ENCODE measurements at places on chromosomes 12 and 14.

DNA sequence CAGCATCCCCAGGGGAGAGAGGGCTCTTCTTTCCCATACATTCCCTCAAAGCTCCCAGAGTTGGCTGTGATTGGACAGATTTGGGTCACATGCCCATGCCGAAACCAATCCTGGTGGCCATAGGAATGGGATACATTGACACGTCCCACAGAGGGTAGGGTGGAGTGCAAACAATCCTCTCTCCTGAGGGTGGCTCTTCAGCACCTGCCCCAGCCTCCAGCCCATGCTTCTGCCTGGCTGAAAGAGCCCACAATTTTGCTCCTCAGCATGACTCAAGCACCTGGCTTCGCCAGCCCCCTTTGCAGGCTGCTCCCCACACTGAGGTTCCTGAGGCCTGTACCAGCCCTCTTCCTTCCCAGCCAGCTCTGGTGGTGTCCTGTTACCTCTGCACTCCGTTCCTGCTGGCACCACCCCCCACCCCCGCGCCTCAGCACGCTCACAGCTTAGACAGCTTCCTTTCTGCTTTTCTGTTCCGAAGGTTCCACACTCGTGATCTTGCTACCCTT lies 71.7 kb downstream of the CCDC92 start:
- no peak for DNase-seq

GRCh38 chr14:31387091-31387490 lies 33.3 kb downstream of the HEATR5A start:
- DNase-seq: no peak

GRCh38 chr14:91019673-91020072 lies 40.8 kb downstream of the RPS6KA5 start:
- no peak for DNase-seq

DNA sequence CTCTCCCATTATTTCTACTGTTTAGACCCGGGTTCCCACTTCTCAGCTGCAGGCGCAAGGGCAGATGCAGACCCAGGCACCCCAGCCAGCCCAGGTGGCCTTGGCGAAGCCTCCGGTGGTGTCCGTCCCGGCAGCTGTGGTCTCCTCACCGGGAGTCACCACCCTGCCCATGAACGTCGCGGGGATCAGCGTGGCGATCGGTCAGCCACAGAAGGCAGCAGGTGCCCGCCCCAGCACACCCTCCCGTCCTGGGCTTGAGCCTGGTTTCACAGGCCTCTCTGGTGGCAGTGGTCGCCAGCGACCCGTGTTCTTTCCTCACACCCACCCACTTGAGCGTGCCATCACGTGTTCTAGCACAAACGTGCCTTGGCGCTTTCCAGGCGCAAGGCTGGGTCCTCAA lies 77.4 kb downstream of the DDX51 start:
- DNase-seq: no peak

DNA sequence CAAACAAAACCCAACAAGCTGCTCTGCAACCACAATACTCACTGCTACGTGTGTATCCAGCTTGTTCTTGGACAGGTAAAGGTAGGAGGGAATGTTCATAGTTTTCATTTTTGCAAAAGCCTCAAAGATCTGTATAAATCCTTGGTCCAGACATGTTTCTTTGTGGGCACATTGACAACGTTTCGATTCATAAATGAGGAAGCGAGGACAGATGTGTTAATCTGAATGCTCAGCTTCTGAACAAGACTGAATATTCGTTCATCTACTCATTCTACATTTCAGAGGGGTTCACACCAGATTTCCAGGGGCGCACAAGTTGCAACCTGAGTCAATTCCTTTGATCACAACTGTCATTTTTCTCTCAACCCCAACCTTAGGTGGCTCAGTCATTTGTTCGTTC lies 134.4 kb downstream of the LLPH start:
- DNase-seq: no peak

- DNase-seq: peak; percentile 5
Observed at GRCh38 chr14:34036319-34036766, 85.5 kb upstream of the EGLN3 start.

GRCh38 chr14:68681256-68682011 lies 111.4 kb downstream of the ZFP36L1 start:
- DNase-seq: no peak

- no peak for DNase-seq
Observed at GRCh38 chr12:109779382-109779781, 53.8 kb downstream of the TRPV4 start.

GRCh38 chr12:108849660-108850059 lies 7.7 kb downstream of the SSH1 start:
- DNase-seq: peak; percentile 47

DNA sequence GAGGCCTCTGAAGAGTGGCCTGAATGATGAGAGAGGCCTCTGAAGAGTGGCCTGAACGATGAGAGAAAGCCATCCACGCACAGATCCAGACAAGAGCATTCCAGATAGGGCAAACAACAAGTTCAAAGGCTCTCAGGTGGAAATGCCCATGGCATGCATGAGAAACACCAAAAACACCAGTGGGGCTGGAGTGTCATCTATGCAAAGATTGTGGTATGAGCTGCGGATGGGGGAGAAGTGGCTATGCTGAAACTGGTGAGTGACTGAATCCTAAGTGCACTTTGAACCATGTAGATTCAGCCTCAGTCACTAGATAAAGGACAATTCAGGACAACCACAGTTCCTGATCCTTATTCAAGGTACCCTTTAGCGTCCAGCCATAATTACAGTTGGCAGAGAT lies 79.4 kb upstream of the GZMB start:
- DNase-seq: no peak

DNA sequence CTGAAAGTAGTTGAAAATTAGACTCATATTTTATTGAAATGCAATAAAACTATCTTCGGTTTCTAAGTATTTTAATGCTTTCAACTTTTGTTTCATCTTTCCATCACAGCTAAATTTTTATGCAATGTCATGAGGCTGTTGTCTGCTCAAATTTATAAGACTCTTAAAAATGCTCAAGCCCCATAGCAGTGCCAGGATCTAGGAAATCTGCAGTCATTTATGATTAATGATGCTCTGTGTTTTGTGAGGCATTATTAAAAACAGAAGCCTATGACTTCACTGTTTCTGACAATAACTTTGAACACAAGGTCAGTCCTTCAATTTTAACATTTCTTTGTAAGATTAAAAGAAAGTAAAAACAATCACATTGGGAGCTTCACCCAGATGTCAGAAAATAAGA lies 112.5 kb downstream of the ALX1 start:
- DNase-seq: no peak

- DNase-seq: no peak
Observed at GRCh38 chr12:812950-813349, 60.6 kb downstream of the WNK1 start.

- peak; percentile 22 for DNase-seq
Observed at GRCh38 chr12:5796171-5796958, 148.7 kb downstream of the ANO2 start.

DNA sequence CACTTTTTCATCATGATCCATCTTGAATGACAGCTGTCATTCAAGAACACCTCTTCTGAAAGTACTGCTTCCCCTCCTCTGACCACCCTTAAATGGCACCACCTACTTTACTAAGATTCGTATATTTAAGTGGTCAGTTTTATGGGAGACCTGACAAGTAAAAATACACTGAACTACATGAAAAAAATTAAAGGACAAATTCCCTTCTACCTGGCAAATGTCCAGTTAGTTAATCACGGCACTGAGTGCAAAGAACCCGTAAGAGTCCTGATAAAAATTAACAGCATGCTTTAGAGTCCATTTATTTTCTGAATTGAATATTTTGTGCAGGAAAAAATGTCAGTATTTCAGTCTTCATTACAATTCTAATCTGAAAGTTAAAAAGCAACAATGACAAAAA lies 48.7 kb downstream of the SETD3 start:
- no peak for DNase-seq

GRCh38 chr12:46517579-46517962 lies 145.0 kb upstream of the SLC38A2 start:
- no peak for DNase-seq

DNA sequence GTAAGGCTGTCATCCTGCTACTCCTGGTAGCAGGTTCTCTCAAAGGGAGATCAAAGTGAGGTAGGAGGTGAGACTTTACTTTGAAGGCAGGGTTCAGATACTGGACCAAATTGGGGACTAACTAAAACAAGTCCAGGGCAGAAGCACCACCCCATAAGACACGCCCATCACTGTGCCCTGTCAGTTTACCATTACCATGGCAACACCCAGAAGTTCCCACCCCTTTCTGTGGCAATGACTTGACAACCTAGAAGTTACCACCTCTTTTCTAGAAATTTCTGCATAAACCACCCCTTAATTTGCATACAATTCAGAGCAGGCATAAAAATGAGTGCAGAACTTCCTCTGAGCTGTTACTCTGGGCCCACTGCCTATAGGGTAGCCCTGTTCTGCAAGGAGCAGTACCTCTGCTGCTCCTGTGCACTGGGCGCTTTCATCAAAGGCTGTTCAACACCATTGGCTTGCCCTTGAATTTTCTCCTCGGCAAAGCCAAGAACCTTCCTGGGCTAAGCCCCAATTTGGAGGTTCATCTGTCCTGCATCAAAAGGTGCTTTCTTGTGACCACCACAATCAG lies 64.8 kb upstream of the MAX start:
- DNase-seq: no peak

DNA sequence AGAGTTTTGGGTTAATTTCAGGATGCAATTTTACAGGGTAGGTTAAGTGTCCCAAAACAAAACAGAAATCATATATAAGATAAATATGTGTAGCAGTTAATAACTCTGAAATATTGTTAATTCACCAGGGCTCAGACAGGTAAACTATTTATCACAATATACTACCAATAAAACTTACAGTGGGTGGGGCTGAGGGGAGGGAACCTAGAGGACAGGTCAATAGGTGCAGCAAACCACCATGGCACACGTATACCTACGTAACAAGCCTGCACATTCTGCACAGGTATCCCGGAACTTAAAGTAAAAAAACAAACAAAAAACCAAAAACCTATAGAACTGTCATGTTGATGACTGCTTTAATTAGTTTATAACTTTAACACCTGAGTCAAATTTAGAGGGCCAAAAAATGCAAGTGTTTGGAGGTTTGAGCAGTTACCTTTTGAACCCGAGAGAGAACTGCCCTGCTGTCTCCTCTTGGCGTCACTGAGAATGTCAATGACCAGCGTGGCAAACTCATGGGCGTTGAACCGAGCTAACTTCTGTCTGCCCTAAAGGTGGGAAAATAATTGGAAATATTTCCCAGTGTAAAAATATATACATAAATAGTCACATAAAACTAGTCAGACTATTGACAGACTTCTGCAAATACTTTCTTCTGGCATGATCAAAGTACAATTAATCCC lies 36.6 kb downstream of the GIT2 start:
- no peak for DNase-seq

GRCh38 chr14:38866461-38866860 lies 236.6 kb downstream of the SEC23A start:
- DNase-seq: no peak

GRCh38 chr14:60502541-60502940 lies 6.4 kb upstream of the SIX6 start:
- DNase-seq: no peak

GRCh38 chr12:3752096-3752709 lies 706 bp downstream of the CRACR2A start:
- DNase-seq: peak; percentile 52

- DNase-seq: no peak
Observed at GRCh38 chr12:124617615-124618014, 50.2 kb upstream of the NCOR2 start.

DNA sequence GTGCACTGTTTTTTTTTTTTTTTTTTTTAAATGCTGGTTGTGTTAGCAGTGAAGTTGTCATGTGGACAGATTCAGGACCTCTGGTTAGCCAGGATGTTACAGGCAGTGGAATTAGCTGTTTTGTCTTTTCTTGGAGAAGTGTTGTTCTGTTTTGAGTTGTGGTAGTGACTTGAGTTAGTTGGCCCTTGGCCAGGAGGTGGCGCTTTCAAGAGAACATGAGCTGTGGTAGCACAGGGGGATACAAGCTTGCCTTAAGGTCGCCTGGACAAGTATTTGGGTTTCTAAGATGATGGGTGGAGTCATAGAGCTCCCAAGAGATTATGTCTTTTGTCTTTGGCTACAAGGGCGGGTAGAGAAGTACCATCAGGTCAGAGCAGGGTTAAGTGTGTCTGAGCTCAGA lies 33.3 kb upstream of the CCDC198 start:
- DNase-seq: no peak

DNA sequence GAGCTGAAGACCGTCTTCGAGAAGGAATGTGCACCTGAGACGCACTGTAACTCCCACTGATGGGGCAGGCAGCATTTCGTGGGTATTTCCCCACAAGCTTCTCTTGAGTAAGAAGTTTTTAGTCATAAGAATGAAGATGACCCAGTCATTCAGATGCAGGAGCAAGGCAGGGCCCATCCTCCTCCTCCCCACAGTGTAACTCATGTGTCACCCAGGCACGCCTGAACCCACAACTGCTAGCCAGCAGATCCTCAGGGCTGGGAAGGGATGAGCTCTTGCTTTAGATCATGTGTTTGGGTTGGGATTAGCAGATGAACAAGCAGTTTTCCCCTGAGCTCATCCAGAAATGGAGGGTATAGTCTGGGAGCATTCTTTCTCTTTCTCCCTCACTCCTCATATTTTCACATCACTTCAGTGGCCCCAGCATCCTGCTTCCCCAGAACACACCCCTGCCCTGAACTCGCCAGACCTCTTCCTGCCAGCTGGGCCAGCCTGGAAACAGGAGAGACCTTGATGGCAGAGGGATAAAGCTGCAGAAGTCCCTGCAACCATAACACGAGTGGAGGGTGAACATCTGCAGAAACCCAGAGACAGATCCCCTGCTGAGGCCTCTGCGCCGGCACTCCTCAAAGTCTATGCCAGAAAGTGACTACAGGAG lies 73.3 kb downstream of the B4GALNT3 start:
- peak; percentile 97 for DNase-seq

DNA sequence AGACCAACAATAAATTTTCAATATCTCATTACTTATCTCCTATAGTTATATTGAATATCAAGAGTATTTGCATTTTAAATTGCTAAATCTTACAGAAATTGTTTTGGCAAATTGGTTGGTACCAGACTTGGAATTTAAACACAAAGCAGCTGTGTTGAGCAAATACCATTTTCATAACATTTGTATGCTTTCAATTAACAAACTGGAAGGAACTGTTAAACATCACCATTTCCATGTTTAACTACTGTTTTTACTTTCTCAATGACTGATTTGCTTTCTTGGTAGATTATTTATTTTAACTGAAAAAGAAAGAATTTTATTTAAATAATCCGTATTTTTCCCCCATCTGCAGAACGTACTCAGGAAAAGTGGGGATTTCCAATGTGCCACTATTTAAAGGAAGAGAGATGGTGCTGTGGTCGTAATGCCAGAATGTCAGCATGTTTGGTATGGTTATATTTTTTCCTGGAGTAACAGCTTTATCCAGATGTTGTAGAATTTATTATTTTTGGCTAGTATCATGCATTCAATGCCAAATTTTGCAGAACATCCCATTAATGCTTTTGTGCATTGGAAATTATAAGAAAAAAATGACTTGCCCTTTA lies 72.3 kb downstream of the METTL25 start:
- peak; percentile 35 for DNase-seq

- no peak for DNase-seq
Observed at GRCh38 chr12:67540920-67541624, 107.5 kb upstream of the DYRK2 start.

Data from AG10803 (cell line).